ENCODE measurements at places on chromosomes 7 and 10.

DNA sequence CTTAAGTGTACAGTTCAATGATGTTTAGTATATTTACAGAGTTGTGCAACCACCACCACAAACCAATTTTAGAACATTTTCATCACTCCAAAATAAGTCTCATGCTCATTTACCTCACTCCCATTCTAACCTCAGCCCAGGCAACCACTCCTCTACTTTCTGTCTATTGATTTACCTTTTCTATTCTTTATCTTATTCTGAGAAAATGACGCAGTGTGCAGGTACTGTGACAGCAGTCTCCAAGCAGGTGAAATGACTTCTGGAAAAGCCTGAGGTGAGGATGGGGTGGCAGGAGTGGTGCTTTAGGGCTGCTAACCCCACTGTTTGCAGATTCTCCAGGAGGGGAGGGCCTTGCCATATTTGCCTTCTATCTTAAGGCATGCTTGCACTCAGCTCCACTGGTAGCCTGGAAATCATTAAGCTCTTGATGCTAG is 39.5 kb downstream of the GARS1 start:
- no peak for DNase-seq

DNA sequence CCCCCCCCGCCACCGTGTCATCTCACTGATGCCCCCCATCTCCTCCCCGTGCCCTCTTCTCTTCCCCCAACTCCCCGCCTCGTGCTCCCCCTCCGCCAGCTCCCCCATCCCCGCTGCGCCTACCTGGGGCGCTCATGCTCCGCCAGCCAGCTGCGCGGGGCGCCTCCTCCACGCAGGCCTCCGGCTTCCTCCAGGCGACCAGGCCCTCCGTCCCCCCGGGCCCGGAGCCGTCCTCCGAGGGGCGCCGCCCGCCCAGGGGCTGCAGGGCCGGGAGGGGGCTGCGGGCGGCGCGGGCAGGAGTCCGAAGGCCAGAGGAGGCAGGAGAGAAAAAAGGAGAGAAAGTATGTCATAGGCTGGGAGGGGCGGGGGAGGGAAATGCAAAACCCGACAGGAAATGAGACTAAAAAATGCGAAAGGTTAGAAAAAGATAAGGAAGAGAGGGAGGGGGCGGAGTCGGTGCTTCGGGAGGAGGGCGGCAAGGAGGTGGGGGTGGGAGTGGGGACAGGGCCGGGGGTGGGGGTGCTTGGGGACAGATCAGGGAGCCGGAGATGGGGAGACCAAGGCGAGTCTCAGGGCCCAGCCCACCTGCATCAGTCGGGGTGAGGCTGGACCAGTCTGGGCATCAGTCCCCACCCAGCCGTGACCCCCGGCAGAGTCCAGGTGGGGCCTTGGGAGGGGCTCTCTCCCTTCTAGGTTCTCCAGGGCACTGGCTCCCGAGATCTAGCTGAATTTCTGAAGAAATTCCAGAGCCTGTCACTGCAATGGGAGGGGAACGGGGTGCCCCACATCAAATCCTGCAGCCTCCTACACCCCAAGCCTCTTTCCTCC is at the start of gene CARD11:
CARD11 (minus strand) TSS at position 324 of the 828 bp plus-strand sequence. CDS start 85,361 bp downstream, outside the sequence.
- peak; percentile 78 for DNase-seq

GRCh38 chr7:100611983-100612729 is at the start of gene MOSPD3:
Gene MOSPD3 (plus strand): TSS chr7:100612540. CDS start chr7:100612792, 252 bp downstream.
- DNase-seq, result peak; percentile 100

GRCh38 chr7:81990395-81990794 is 220.5 kb upstream of the HGF start:
- DNase-seq, result no peak

GRCh38 chr7:49791088-49791741 is 17.8 kb downstream of the VWC2 start:
- DNase-seq, result peak; percentile 84

DNA sequence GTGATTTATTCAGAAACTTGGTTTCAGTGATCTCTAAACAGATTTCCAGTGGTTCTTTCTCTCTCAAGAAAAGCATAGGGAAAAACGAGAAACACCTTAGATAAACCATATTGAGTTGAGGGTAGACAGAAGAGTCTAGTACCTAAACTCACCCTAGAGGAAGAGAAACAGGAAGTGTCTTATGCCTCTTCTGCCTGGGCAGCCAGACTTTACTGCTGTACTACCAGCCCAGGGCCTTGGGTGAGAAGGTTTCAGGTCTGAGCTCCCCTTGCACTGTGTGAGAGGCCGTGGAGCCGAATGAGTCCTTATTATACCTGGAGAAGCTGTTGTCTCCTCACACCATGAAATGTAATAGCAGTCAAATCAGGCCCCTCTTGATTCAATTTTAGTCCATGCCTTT is 18.2 kb downstream of the HIF1AN start:
- DNase-seq, result no peak

- no peak for DNase-seq
Observed at GRCh38 chr7:158028290-158028941, 559.2 kb downstream of the PTPRN2 start.

DNA sequence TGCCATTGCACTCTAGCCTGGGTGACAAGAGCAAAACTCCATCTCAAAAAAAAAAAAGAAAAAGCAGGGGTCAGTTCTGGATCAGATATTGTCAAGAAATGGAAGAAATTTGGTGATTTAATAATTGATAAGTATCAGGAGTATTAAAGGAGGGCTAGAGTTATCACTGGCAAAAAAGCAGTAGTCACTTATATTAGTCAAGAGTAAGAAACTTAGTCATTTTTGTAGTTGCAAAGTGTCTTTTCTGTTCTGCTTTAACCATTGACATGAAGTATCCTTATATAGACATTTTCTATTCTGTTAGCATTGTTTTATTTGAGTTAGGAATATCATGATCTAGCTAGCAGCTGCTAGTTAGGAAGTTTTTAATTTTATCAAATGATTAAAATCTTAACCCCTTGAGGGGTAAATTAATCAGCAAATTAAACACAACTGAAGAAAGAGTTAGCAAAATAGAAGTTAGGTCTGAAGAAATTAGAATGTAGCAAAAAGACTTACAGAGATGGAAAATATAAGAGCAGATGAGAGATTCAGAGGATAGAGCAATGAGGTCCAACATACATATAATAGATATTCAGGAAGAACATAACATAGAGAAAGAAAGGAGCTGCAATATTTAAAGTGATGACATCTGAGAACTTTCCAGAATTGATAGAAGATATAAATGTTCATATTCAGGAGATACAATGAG is 7.3 kb upstream of the CCDC6 start:
- no peak for DNase-seq

GRCh38 chr10:70191972-70192305 is 21.6 kb upstream of the SAR1A start:
- no peak for DNase-seq

DNA sequence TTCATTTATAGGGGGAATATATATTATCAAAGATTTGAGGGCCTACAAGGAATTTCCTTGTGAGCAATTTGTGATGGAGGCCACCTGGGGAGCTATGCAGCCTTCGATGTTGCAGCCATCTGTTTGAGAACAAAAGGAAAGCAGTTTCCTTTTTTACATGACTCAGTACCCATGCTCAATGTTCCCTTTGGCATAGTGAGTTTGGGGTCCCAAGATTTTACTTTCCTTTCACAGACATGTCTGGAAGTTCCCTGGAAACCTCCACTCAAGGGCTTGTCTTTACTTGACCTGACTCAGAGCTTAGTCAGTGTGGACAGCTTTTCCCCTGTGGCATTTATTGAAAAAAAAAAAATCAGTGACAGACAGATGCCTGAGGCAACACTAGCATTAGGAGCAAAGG is 73.5 kb upstream of the VIPR2 start:
- no peak for DNase-seq

GRCh38 chr10:113893570-113893969 is 39.1 kb downstream of the NHLRC2 start:
- no peak for DNase-seq

GRCh38 chr10:60662917-60663614 is 115.2 kb upstream of the CDK1 start:
- no peak for DNase-seq

- no peak for DNase-seq
Observed at GRCh38 chr7:7117935-7118586, 64.3 kb upstream of the C1GALT1 start.

- peak; percentile 85 for DNase-seq
Observed at GRCh38 chr10:95408983-95409873, 118.4 kb upstream of the PDLIM1 start.

DNA sequence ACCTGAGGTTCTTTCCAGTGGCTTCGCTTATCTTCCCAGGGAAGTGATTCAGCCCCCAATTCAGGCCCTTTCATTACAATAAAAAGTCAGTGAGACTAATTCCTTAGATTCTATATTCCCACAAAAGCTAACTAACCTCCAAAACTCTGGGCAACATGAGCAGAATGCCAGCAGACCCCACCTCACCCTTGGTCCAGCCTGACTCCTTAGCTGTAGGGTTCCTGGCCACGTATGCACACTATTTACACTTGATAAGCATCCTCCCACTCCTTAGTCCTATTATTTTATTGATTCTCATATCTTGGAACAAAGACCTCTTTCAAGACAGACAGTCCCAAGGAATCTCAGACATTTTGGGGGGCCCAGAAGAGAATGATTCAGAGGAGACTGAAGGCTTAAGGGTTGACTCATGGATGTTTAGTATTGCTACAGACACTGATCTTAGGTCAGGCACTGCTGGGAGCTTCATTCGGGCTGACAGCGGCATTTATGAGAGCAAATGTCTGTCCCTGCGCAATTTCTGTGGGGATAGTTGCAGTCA is 162.6 kb upstream of the GDF10 start:
- no peak for DNase-seq

DNA sequence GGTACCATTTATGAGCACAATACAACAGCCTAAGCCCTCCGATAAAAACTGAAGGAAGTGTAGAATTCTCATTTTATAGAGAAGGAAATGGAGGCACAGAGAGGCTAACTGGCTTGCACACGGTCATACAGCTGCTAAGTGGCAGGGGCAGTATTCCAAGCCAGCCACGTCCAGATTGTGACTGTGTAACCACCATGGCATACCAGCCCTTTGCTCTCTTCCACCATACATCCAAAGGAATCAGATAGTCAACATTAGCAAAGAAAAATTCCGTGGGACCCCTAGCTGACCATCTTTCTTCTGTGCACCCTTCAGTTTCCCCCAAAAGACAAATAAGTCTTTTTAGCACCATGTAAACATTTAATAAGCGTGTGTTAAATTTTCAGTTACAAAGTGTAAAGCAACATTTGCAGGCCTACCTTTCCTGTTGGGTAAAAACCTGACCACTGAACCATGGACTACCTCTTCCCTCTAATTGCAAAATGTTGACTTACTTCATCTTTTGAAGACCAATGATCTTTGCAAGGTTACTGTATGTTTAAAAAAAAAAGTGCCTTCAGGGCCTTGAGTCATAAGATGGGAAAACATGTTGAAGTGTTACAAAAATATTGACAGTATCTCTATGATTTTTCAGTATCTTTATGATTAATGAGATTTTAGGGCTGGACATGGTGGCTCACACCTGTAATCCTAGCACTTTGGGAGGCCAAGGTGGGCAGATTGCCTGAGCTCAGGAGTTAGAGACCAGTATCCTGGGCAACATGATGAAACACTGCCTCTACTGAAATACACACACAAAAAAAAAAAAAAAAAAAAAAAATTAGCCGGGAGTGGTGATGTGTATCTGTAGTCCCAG is 24.3 kb upstream of the PDZD8 start:
- no peak for DNase-seq

Data from GM23338 (cell line).